Stimulated activated CD4-positive, alpha-beta T cell treated with anti-CD3 and anti-CD28 coated beads, Interleukin-4, amount 100 ng/mL, for 48 hours (primary cell): ENCODE measurements at places on chromosomes 13 and 19.

- DNase-seq: no peak
These were observed 1203.5 kb upstream of the PRR20A start for GRCh38 chr13:55937180-55937579.

GRCh38 chr13:48431987-48432615 lies 19.2 kb upstream of the LPAR6 start:
- no peak for DNase-seq

GRCh38 chr13:65966991-65967451 lies 1263.1 kb downstream of the PCDH9 start:
- no peak for DNase-seq

DNA sequence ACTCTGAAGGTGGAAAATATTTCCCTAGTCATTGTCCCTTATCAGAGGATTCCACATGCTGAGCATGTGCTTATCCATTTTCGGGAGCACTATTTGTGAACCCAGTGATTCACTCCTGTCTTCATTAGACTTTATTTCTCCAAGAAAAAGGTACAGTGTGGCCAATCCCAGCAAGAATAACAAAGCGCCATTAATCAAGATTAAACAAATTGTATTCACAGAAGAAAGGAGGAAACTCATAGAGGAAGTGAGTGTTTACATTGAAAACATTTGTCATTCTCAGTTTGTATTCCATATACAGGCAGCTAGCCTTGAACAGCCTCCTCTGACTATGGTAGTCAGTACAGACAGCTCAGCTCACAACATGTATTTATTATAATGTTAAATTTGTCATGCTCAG lies 1669.9 kb upstream of the SPRY2 start:
- no peak for DNase-seq

DNA sequence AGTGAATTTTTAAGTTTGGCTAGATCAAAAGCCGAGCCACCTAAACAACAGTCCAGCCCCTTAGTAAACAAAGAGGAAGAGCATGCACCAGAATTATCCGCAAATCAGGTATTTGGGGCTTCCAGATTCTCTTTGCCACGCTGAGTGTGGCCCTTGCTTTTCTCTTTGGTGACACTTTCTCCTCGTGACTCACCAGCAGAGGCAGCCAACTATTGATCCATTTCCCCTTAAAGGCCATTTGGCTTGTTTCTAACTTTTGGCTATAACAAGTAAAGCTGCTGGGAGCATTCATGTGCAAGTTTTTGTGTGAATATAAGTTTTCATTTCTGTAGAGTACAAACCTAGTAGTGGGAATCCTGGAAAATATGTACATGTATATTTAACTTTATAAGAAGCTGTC lies 17.6 kb upstream of the WDR88 start:
- DNase-seq: no peak

DNA sequence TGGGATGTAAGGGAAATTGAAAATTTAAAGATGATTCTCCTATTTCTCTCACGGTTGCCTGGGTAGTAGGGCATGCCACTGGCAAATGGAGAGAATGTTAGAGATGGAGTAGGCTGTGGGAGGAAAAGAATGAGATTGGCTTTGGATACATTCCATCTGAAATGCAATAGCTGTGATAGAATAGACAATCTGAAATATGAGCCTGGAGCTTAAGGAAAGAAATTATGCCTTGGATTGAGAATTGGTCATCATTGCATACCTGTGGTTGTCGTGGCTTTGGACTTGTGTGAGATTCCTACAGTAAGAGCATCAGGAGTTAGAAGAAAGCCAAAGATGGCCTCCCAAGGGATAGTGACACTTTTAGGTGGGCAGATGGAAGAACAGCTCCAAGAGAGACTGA lies 305.1 kb upstream of the SLC10A2 start:
- DNase-seq: no peak

DNA sequence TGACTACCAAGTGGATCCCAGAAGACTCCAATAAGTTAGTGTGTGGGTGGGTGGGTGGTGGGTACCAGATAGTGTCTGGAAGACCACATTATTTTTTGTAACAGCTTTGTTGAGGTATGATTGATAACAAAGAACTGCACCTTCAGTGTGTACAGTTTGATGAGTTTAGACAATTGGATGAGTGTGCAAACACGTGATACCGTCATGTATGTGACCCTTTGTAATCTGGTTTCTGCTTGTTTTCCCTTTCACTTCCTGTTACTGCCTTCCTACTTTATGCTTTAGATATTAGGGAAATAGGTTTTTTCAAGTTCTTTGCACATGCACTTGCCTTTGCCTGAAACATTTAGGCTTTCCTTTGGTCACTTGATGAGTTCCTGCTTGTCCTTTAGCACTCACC lies 8.5 kb downstream of the RPL21 start:
- DNase-seq: no peak
